NCI-H524 treated with DMSO at 0.1 percent for 48 hours (cell line): ENCODE measurements at places on chromosomes 7 and 10.

DNA sequence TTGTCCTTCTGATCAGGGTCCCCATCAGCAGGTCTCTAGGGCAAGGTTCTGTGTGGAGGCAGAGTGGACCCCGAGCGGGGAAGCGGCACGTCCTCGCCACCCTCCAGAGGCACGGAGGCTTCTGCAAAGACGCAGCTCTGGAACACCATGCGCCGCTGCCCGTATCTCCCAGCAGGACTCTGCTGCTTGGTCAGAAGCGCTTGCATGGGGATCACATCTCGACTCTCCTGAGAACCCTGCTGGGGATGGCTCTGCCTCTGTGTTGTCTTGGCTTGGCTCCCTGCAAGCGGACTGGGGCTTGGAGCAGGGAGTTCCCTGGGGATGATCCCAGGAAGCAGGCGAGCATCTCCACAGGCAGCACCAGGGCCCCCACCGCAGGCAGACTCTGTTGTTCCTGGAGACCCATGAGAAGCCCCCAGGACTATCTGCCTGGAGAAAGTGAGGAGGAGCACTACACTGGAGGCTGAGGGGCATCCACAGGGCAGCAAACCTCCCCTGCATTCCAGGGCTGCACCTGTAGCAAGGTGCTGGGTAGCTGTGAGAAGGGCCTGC, 520.5 kb downstream of the GLRX3 start:
- DNase-seq, result no peak

GRCh38 chr10:114131094-114131493, 42.9 kb downstream of the CCDC186 start:
- DNase-seq, result no peak

DNA sequence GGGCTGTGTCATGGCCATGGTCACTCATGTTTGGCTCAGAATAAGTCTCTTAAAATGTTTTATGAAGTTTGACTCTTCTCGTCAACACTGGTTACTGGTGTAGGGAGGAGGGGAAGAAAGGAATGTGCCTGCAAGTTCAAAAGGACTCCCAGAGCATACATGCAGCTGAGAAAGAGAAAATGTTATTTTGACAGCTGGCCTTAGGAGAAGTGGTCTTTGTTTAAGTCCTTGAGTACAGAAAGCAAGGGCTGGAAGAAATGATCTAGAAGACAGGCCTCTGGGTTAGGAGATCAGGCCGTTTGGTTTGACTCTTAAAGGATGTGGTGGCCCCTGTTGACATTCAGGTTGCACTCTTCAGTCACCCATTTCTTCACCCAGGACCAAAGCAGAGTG, 245.5 kb downstream of the REEP3 start:
- DNase-seq, result no peak

DNA sequence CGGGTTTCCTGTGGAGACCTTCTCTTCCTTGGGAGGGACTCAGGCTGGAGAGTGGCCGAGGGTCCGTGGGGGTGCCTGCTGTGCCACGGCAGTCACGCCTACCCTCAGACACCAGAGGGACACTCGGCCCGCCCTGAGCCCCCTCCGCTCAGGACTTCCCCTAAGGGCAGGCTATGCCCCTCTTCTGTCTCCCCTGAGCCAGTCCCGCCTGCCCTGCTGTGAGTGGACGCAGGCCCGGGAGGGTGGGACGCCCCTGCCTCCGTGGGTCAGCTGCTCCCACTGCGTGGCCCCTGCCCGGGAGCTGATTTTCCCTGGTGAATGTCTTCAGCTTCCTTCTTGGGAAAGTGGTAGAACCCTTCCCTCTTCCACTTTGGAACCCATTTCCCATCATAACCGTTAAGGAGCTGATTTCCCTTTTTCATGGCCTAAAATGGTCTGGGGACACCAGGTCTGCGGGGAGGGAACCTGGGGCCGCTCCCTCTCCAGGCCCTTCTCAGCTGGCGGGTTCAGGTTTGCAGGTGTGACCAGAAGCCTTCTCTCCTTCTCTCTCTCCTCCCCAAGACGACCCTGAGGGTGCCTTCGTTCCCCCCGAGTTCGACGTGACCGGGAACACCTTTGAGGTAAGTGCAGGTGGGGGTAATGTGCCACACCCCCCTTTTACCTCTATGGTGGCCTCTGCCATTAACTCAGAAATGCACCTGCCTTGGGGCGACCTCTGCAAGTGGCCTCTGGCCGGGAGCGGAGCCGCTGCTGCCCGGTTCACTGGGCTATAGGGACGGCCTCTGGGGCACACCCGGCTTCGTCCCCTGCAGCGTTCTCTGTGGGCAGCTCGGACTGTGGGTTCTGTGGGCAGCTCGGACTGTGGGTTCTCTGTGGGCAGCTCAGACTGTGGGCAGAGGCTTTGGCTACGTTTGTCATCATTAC, 7.9 kb downstream of the KNDC1 start:
- no peak for DNase-seq

DNA sequence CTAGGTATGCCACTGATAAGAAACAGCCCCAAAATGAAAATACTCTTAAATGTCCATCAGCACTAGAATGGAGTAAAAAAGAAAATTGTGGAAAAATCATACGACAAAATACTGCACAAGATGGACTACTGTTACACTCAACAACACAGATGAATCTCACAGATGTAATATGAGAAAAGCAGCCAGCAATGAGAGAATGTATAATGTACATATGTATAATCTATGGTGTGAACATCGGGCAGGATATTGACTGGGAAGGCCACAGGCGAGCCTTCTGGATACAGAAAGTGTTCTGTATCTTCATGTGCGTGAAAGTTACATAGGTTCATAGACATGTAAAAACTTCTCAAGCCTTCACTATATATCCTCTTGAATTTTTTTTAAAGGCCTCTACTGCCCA, 212.6 kb downstream of the PARD3 start:
- DNase-seq, result no peak

DNA sequence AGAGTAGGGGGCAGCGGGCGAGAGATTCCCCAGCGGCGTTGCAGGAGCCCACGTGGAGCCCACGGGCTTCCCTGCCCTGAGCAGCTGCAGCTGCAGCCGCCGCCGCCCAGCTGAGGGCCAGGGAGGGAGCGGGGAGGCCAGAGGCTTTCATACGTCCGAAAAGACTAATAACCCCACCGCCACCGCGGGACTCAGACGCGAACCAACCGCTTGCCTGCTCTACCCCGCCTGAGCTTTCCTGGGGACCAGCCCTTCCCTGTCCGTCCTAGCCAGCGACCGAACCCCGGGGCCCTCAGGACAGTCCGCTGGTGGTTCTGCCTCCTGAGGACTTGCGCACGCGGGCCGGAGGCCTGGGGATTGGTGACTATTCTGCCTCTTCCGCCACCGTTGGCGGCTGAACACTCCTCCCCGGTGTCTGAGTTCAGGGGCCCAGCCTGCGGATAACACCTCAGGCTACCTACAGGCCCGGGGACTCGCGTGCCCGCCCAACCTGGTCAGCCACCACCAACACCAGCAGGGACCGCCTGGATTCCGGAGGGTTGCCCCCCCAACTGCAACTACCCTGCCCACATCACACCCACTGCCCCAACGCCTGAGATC, 18.4 kb downstream of the IFT22 start:
- DNase-seq, result no peak

DNA sequence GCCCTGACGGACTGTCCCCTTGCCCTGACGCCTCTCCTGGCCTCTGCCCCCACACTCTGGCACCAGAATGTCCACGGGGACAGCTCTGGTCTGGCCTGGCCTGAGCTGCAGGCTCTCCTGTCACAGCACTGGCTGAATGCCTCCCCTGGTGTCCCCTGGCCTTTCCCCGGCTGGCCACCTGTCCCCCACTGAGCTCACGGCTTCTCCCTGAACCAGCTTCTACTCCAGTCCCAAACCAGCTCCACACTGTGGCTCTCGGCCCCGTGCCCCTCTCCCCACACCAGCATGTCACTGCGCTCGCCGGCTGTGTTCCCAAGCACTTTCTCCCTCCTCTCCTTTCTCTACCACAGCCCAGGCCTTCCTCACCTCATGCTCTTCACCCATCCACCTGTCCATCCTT, 386.4 kb downstream of the DNAJB6 start:
- no peak for DNase-seq

DNA sequence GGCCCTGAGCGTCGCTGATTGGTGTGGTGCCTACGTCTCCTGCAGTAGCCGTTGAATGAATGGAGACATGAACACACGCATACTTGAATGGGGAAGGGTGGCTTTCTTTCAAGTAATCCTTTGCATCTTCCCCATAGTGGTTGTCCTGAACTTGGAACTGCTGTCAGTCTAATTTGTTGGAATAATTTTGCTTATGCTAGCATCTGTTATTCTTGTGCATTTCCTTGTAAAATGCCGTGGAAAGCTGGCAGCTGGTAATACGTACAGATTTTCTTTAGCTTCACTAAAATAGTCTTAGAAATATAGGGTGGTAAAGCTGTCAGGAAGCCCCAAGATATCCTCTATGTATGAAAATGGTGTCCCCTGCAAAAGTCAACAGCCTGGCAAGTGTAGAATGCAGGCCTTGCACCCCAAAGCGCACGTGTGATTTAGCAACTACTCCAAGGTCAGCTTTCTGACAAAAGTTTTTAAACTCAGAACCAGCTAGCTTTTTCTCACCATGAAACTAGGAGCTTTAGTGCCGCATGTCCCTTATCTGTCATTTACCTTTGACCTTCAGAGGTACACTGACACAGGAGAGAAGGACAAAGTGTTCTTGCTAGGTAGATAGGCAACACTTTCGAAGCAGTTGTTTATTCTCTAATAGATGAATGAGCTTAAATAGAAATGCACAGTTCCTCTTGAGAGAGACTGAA, 70.8 kb downstream of the RBM33 start:
- no peak for DNase-seq

DNA sequence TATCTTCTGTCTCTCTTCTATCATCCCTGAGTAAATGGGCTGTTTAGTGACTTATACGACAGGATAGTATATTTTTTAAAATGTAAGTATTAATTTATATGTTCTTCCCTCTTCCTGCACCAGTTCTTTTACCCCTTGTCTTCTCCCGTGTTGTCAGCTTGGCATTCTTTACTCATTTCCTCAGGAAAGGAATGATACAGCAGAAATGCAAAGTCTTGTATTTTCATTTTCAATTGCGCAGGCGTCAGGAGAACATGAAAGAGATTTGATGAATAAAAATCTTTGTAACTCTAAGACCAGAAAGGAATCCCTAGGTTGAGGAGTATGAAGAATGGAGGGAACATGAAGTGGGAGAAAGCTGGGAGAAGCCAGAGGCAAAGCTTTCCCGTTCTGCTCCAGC, 18.8 kb upstream of the VPS41 start:
- DNase-seq, result no peak

- DNase-seq, result no peak
Observed at GRCh38 chr10:3588346-3588745, 196.7 kb downstream of the KLF6 start.

GRCh38 chr7:81402227-81402626, 367.6 kb downstream of the HGF start:
- DNase-seq, result no peak

DNA sequence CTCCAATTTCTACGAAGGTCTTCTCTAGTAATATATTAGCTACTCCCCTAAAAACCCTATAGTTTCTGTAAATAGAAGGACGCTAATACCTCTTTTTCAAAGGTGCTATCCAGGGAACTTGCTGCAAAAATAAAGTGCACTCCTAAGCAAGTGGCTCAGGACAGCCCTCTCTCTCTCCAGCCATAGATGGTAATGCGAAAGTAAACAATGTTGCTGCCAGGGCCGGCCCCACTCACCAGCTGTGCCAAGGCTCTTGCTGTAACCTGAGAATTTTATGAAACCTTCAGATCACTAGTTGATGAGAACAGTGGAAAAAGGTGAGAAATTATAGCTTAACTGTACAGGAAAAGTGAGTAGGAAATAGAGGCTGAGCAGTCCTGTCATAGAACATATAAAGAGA, 10.9 kb upstream of the TAS2R39 start:
- peak; percentile 0 for DNase-seq

DNA sequence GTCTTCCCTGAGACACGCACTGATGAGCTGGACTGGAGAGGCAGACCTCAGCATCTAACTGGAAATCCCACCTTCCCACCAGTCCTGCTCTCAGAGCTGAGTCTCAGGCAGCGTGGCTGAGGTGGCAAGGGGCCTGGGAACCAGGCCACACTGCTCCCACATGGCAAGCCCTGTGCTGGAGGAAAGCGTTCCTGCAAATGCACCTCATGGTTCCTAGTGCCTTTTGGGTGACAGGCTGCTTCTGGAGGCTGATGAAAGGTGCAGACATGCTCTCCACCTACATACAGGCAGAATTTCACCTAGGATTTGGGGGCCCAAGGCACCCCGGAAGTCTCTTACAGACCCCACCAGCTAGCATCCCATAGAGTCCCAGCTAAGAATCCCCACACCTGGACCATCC, 432.9 kb upstream of the FOXK1 start:
- DNase-seq, result no peak

GRCh38 chr7:42471573-42472174, 234.7 kb upstream of the GLI3 start:
- no peak for DNase-seq

GRCh38 chr7:158950914-158951635, 94.7 kb downstream of the DYNC2I1 start:
- no peak for DNase-seq

GRCh38 chr10:30999070-30999712, 32.5 kb downstream of the ZNF438 start:
- DNase-seq, result no peak

DNA sequence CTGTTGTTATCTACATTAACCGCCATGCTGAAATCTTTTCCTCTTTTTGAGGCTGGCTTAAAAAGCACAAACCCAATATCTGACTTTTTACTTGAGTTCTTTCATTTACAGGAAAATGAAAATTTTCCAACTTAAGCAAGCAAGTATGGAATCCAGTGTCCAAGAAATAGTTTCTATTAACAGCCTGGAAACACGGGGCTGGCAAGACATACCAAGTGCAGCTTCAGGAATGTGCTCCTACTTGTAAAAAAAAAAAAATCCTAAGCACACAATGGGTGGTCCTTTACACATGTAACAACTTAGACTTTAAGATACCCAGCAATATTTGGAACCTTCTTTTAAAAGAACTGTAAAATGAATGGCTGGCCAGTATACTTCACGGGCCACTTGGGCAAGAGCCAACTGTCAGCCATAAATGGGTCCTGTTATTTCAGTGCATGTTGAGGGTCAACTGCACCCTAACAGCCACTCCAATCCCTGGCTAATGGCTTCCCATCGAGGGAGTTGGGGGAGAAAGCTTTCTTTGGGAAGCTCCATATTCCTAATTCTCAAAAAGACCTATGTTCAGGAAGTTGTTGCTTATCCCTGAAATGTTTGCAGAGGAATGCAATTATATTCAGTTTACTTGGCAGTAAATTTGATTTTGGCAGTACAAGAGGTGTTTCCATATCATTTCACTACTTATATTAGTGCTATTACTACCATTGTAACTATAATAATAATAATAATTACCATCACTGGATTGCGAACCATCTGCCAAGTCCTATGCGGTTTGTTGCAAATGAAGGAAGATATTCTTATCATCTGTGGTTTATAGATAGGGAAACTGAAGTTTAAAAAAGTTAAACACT, 236.4 kb upstream of the TMEM72 start:
- DNase-seq, result no peak

DNA sequence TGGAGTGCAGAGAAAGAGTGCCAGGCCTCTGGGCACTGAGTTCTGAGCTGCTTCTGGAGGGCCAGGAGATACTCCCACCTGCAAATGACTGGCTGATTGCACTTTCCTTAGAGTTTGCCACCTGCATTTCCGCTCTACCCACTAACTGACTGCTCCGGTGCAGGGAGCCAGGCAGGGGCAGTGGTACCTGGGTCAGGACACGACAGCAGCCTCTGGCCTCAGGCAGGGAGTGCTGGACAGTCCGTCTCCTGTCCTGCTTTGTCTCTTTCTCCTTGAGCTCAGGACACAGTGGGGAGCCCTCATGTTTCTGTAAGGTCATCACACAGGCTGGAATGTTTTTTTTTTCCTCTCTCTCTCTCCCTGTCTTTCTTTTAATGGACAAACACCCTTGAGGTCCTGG, 252.0 kb downstream of the DPP6 start:
- DNase-seq, result no peak

- DNase-seq, result no peak
Observed at GRCh38 chr10:124747745-124748144, 3.6 kb upstream of the FAM53B start.
